ENCODE measurements at places on chromosomes 7 and 10.

DNA sequence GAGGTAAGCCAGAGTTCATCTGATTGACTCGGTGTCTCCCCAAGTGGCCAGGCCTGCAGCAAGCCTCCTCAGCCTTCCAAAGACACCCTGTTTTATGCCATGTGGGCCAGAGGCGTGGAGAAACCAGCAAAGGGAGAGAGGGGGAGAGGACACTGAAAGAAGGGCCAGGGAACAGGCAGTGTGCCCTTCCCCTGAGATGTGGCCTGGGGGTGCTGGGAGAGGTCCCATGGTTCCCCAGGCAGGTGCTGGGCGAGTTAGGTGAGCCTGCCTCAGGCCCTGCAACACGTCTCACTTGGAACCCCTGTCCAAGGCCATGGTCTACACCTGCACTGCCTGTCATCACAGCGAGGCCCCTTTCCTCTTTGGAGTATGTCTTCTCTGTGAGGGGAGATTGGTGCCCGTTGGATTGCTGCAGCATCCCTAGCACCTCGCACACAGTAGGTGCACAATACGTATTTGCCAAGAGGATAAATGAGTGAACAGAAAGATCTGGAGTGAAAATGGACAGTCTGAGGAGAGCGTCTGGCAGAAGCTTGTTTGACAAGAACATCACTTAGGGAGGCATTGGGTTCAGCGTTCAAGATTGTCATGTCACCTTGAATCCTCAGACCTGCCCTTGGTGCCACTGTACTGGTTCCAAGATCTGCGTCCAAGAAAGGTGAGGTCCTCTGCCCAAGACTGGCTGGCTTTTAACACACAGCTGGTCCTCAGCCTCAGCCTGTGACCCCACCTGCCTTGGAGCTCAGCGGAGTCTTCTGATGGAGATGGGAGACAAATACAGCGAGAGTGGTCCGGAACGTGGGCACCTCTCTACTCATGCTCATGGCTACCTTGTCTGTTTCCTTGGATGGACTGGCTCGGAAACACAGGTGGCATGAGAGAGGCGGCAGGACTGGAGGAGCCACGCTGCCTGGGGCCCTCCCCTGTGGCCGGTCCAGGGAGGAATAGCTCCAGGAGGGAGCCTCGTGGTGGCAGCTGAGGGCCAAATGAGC is 39.8 kb upstream of the NUB1 start:
- DNase-seq = no peak

- DNase-seq = no peak
Observed at GRCh38 chr7:74633451-74633921, 24.0 kb upstream of the GTF2I start.

GRCh38 chr7:47326808-47327207 is 255.1 kb downstream of the TNS3 start:
- DNase-seq = no peak

DNA sequence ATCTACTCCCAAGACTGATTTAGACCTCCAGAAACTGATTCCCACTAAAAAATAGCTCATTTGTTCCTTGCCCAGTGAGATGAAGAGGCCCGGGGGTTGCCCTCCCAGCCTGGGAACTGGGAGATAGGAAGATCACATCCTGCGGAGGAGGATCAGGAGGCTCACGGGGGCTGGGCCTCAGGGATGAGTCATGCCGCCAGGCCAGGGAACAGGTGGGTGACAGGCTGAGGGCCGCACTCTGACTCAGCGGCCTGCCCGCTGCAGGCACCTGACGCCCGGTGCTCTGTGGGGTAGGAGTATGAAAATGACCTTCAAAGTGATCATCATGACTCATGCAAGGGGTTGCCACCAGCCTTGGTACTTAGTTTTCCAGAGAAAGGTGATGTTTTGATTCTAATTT is 104.5 kb upstream of the ZPBP start:
- no peak for DNase-seq

- DNase-seq = no peak
Observed at GRCh38 chr7:151899513-151900360, 22.8 kb upstream of the PRKAG2 start.

- DNase-seq = no peak
Observed at GRCh38 chr7:144032985-144033709, 15.6 kb upstream of the OR2A5 start.

DNA sequence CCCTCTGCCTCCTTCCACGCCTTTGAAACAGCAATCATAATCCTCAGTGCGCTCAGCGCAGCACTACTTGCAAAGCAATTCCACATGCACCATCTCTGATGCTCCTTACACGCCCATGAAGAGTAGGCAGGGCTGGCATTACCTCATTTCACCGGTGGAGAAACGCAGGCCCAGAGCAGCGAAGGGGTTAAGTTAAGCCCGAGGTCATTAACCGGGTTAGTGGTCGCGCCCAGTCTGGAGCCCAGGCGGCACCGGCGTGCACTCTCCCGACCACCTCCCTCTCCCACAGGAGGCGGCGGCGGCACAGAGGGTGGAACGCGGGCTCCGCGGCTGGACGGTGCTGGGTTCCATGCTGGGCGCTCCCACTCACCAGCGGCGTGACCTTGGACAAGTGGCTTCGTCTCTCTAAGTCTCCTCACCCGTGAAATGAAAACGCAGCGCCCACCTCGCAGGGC is 515 bp downstream of the FASTK start:
- no peak for DNase-seq

- DNase-seq = no peak
Observed at GRCh38 chr10:77881636-77882035, 44.9 kb downstream of the DLG5 start.

GRCh38 chr10:71789871-71790270 is 16.6 kb upstream of the VSIR start:
- no peak for DNase-seq

- no peak for DNase-seq
Observed at GRCh38 chr7:36048141-36048901, 104.7 kb upstream of the EEPD1 start.

DNA sequence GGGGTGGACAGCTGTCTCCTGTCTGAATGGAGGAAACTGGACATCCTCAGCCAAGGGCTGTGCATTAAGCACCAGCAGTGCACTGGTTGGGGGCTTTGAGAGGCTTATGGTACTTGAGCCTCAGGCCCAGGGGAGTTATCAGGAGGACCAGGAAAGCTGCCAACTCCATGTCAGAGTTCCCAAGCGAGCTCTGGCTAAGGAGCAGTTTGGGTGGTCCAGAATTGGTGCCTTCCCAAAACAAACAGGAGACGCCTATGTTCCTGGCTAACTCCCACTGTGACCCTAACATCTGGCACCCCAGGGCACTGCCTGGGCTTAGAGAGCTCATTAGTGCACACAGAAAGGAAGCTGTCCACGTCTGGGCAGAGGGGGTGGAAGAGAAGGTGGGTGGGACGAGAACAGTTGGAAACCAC is 408.6 kb upstream of the NPVF start:
- DNase-seq = no peak

- peak; percentile 53 for DNase-seq
Observed at GRCh38 chr7:101164071-101164840, 1.1 kb downstream of the VGF start.

DNA sequence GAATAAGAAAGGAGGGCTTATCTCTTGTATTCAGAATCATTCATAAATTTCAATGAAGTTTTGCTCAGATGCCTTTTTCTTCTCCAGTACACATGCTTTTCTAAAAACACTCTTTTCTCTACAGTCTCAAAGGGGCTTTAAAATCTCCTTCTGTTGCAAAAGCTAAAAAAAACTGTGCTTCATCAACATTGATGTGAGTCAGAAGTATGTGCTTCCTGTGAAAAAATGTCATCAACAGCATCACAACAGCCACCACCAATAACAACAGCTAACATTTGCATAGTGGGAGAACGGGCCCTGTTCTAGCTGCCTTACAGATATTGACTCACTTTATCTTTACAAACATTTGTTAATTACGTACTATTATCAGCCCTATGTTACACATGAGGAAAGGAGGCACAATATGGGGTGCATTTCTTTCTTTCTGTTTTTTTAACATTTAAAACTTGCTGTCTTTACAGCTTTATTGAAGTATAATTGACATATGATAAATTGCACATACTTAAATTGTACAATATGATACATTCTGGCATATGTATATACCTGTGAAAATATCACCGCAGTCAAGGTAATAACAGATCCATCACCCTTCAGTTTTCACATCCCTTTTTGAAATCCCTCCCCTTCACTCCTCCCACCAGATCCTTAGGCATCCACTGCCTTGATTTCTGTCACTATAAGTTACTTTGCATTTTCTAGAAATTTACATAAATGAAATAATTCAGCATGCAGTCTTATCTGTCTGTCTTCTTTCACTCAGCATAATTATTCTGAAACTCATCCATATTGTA is 1605.4 kb upstream of the LRRTM3 start:
- DNase-seq = no peak

GRCh38 chr7:39637400-39637799 is 14.0 kb downstream of the RALA start:
- DNase-seq = no peak

DNA sequence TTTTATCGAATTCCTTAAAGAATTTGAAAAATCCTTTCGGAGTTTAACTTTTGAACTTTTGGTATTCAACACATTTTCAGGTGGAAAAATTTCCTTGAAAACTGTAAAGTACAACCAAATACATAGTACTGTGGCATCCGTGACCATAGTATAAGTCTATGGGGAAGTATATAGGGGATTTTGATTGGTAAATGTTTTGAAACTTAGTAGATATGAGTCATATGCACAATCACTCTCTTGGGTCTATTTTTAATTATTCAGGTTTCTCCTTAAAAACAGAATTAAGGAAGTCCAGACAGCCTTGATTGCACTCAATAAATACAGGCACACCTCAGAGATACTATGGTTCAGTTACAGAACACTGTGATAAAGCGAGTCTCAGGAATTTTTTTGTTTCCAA is 64.2 kb downstream of the AVL9 start:
- no peak for DNase-seq

DNA sequence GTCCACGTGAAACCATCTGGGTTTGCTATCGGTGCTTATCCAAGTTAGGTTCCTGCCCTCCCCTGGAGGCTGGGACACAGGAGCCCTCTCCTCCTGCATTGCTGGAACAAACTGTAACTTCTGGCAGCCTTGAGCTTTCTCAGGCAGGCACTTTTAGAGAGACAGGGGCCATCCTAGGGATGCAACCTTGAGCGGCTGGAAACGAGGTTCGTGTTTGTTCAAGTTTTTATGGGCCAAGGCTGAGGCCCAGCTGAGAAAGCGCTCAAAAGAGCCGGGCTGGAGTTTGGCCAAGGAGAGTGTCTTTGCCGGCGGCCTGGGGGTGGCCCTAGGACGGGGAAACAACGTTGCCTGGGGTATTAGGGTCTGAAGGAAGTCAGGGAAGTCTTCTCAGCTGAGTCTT is 5.5 kb upstream of the MMD2 start:
- DNase-seq = no peak

DNA sequence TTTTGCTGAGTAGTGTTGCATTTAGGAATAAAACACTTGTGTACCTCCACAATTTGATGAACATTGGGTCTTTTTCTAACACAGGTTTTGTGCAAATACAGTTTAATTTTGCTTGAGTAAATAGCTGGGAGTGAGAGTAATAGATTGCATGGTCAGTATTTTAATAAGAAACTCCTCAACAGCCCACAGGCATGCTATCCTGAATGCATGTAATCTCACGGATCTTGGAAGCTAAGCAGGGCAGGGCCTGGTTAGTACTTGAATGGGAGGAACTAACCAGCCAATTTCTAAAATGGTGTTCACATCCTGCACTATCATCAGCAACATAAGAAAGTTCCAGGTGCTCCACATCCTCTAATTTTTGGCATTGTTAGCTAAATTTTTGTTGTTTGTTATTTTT is 685.4 kb upstream of the MBL2 start:
- DNase-seq = no peak

- DNase-seq = no peak
Observed at GRCh38 chr10:114626841-114627240, 31.2 kb downstream of the ABLIM1 start.

- no peak for DNase-seq
Observed at GRCh38 chr10:114650831-114651230, 7.2 kb downstream of the ABLIM1 start.

- DNase-seq = no peak
Observed at GRCh38 chr10:124651402-124651891, 92.7 kb downstream of the FAM53B start.

DNA sequence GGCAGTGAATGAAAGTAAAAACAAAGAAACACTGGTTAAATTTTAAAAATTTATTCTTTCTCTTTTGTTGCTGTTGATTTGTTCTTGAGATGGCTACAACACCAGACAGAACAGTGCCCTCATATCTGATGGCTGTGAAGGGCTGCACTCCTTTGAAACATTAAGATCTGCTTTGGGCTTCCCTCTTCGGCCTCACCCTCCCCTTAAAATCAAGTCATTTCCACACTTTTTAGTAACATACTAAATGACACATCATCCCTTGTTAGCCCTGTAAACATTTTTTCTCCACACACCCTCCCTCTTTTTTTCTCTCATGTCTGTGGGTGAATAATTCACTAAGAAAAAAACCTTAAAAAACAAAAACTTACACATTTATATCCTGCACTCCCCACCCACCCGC is 16.4 kb downstream of the IRF5 start:
- no peak for DNase-seq

GRCh38 chr7:79118143-79118542 is 335.3 kb downstream of the MAGI2 start:
- no peak for DNase-seq

DNA sequence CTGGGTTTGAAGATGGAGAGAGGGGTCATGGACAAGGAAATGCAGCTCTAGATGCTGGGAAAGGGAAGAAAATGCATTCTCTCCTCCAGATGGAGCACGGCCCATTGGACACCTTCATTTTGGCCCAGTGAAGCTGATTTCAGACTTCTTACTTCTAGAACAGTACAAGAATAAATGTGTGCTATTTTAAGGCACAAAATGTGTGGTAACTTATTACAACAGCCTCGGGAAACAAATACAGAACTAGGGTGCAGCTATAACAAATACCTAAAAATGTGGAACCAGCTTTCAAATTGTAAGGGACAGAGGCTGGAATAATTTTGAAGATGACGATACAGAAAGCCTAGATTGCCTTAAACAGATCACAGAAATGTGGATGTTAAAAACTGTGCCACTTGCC is 54.1 kb downstream of the CYTH3 start:
- no peak for DNase-seq

DNA sequence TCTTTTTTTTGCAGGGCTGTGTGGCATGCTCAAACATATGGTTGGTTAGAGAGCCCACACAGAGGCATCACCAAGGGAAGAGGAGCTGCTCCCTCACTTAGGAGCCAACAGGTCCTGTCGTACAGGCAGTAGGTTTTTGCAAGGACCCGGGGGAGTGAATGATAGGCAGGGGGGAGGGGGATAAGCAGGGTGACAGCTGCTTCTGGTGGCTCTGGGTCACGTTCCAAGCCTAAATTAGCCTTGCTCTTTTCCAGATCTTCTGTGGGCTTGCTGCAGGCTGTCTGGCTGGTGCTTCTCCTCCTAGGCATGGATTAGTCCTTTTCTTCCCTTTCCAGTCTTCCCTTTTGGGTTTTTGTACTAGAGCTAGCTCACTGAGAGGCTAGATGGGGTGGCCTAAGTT is 117.7 kb upstream of the PODXL start:
- no peak for DNase-seq

GRCh38 chr7:158657189-158657746 is 47.3 kb downstream of the NCAPG2 start:
- no peak for DNase-seq

All from progenitor cell of endocrine pancreas (in vitro differentiated cells).